ENCODE measurements at places on chromosomes 12 and 14.

- DNase-seq: no peak
Measured at GRCh38 chr12:20339060-20339459, 29.3 kb upstream of the PDE3A start.

DNA sequence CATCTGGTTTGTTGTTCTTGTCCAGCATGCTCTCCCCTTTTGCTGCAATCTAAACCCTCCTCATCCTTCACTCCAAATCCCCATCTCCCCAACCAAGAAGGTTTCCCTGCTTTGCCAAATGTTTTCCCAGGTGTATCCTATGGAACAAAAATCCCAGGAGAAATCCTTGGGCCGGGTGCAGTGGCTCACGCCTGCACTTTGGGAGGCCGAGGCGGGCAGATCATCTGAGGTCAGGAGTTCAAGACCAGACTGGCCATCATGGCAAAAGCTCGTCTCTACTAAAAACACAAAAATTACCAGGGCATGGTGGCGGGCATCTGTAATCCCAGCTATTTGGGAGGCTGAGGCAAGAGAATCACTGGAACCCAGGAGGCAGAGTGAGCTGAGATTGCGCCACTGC lies 5.0 kb downstream of the KSR2 start:
- no peak for DNase-seq

- DNase-seq: no peak
Measured at GRCh38 chr12:109014984-109015765, 5.7 kb downstream of the SVOP start.

DNA sequence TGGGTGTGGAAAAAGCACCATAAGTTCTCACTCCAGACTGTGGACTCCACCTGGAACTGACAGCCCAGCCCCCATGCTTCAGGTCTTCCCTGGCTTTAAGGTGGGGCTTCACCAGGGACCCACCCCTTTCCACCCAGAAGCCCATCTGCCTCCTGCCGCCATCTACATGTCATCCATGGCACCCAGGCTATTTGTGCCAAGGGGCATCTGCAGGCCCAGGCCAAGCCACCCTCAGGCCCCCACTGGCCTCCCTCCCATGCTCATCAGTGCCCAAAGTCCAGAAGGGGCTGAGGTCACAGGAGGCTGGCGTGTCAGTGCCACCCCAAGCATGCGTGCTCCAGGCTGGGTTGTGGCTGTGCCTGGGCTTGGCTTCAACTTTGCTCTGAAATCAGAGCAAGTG lies 212.2 kb upstream of the DIO3 start:
- no peak for DNase-seq

- DNase-seq: peak; percentile 74
Measured at GRCh38 chr14:21069388-21070082, 569 bp upstream of the ARHGEF40 start.

DNA sequence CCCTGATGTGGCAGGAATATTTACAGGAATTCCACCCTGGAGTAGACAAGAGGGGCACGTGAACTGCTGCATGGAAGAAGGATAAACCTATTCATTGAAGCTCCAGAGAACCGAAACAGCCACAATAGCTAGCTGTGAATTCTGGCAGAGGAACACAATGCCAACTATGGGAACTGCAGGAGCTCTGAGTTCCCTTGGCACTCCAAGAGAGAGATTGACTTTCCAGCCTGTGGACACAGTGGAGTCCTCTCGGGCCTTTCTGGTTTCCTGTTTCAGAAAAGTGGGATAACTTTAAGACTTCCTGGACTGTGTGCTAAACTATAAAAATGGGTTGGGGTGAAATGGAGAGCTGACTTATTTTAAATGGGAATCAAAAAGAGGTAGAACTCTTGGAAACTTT lies 11.9 kb downstream of the CACNA2D4 start:
- DNase-seq: no peak

- no peak for DNase-seq
Measured at GRCh38 chr14:94710731-94711130, 59.2 kb downstream of the GSC start.

GRCh38 chr12:14576896-14577295 lies 9.2 kb upstream of the PLBD1 start:
- DNase-seq: no peak

GRCh38 chr14:55893705-55894104 lies 224.5 kb upstream of the PELI2 start:
- DNase-seq: no peak

- no peak for DNase-seq
Measured at GRCh38 chr12:96155781-96156180, 38.4 kb upstream of the ELK3 start.

DNA sequence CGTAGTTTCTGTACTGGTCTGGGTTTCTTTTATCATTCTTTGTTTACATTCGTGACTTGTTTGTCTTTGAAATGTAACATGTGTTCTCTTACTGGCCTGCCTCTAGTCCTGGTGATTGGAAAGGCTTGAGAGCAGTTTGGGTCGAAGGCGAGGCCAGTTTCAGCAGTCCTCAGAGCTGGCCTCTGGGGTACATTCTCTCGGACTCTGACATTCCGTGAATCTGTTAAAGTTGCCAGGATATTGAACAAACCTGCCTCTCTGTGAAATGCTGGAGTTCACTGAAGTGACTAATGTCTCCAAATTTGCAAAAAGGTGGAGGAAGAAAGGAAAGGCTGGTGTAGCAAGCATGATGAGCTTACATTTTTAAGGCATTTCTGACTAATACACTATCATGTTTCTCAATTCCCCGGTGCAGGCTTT lies 1.5 kb downstream of the PLEKHA5 start:
- DNase-seq: peak; percentile 41

DNA sequence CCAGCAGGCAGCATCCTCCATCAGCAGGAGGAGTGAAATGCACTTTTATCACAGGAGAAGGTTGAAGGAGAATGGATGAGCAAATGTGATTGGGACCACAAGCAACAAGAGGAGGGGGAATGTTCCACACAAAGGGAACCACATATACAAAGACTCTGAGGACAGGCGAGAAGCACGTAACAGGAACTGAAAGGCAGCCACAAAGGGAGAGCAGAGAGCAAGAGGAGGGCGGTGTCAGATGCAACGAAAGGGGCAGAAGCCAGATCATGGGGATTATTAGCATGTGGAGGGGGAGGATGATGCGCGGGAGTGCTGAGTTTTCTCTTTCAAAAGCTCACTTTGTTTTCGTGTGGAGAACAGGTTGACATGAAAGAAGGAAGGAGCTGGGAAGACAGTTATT lies 241.1 kb downstream of the SPTSSA start:
- no peak for DNase-seq

- no peak for DNase-seq
Measured at GRCh38 chr12:68267892-68268396, 14.5 kb upstream of the IL22 start.

- no peak for DNase-seq
Measured at GRCh38 chr12:124484526-124484953, 82.9 kb downstream of the NCOR2 start.

GRCh38 chr14:104229534-104230055 lies 91.2 kb downstream of the KIF26A start:
- DNase-seq: peak; percentile 26

DNA sequence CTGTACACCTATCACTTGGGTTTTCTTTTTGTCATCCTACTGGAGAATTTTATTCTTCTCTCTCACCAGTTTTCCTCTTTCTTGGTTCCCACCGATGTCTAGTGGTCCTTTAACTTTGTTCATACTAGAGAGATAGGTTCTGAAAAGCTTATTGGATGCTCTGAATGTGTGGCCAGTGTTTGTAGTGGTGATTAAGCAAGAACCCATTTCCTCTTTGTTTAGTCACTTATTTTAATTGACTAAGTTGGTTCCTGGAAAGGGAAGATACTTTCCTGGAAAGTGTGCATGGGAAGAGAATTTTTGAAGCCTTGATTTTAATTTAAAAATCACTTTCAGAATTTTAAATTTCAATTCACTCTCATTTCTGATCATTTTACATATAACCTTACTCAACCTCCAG lies 127.2 kb downstream of the OTOGL start:
- no peak for DNase-seq

GRCh38 chr12:42568952-42569915 lies 20.3 kb downstream of the PRICKLE1 start:
- peak; percentile 63 for DNase-seq

- no peak for DNase-seq
Measured at GRCh38 chr14:55107766-55108554, 21.1 kb upstream of the LGALS3 start.

GRCh38 chr12:93571365-93571924 lies 1.0 kb upstream of the SOCS2 start:
- DNase-seq: peak; percentile 84

- DNase-seq: no peak
Measured at GRCh38 chr14:99726538-99727095, 42.5 kb downstream of the CYP46A1 start.

- DNase-seq: no peak
Measured at GRCh38 chr14:70576891-70577290, 23.6 kb downstream of the MED6 start.

- no peak for DNase-seq
Measured at GRCh38 chr12:103373088-103373523, 122.7 kb downstream of the C12orf42 start.

DNA sequence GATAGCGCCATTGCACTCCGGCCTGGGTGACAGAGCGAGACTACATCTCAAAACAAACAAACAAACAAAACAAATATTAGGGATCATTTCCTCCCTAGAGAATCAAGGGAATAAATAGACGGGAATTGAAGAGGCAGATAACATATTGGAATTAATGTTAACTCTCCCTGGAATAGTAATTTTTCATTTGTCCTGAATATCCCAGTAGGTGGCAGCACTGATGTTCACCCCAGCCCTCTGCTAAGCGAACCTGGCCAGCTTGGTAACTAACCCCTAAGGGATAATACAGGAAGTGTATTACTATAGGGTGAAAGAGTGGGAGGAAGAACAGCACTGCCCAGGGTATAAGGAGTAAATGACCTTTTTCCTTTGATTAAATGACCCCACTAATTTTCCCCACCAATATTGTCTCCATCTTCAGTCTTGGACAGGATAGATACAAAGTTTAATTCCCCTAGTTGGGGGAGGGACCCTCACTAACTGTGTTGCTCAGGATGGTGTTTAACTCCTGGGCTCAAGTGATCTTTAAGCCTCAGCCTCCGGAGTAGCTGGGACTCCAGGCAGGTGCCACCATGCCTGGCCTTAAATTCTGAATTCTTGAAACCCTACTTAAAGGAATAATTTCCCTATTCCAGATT lies 40.5 kb downstream of the SLC2A14 start:
- no peak for DNase-seq

DNA sequence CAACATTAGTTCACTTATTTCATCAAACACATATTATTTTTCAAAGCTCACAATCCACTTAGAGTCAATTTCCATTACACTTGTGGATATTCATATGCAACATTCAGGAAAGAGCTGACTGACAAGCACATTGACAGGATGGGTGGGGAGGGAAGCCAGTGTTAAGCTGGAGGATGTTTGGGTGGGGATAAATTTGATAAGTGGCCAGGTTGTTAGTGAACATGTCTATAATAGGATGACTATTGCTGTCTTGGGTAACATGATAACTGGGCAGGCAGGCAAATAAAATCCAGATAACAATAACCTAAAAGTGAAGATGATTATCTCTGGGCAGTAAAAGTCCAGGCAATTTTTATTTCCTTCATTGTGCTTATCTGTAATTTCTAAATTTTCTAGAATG lies 73.8 kb upstream of the OSBPL8 start:
- DNase-seq: no peak

DNA sequence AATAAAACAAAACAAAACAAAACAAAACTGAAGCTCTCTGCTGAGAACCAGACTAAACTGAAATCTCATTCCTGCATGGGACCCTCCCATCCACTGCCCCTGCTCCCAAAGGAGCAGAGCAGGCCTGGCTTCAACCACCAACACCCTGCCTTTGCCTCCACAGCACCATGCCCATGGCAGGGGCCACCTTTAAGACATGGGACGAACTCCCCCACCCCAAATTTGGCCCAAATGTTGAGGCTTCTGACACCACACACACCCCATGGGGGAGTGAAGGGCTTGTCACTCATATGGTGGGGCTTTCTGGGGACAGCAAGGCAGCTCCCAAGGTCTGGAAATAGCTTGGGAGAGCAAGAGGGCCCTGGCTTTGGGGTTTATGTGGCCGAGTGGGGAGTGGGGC lies 177.2 kb downstream of the KIF26A start:
- DNase-seq: no peak

GRCh38 chr12:108822497-108823205 lies 34.7 kb downstream of the SSH1 start:
- peak; percentile 36 for DNase-seq

- peak; percentile 19 for DNase-seq
Measured at GRCh38 chr12:41476499-41477439, 288.6 kb downstream of the PDZRN4 start.

DNA sequence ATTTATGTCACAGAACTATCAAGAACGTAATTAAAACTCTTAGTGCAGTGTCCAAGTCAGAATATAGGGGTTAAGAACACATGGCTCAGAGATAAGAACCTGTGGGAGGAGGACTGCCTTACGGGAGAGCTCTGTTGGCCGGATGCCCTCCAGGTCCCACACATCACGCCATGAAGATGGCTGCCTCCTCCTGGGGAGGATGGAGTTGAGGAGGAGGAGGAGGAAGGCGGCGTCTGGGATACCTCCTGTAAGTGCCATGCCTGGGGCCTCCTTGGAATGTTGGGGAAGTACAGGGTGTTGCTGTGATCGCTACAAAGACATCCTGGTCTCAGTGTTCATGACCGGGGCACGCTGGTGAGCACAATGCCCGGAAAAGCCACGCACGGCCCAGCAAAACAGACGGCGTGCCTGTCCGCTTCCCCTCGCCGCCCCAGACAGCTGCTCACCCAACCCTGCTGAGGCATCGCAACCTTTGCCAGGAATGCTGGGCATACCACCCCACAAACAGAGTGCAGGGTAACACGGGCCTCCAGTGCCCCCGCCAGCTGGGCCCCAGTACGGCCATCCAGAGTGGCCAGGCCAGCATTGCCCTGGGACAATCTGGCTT lies 28.7 kb upstream of the CD9 start:
- DNase-seq: no peak
